ENCODE measurements at places on chromosomes 3 and 15.
A peak's percentile ranks its signal among the peaks of the same experiment; 100 is the strongest.

- DNase-seq = no peak
Measured at GRCh38 chr3:71127844-71128243, 455.7 kb downstream of the FOXP1 start.

DNA sequence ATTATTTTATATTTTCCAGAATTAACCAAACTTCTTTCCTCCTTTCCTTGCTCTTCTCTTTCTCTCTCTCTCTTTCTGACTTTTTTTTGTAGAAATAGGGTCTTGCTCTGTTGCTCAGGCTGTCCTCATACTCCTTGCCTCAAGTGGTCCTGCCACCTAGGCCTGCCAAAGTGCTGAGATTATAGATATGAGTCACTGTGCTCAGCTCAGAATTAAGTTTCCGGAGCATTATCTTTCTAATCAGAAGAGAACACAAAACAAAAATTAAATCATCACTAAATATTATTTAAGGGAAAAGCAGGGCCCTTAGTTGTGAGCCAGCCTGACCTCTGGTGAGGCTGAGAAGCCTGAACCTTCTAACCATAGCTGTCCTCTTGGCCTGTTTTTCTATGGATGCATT, 168.2 kb downstream of the SOX2 start:
- no peak for DNase-seq

- no peak for DNase-seq
Measured at GRCh38 chr15:70159001-70159712, 61.4 kb upstream of the TLE3 start.

DNA sequence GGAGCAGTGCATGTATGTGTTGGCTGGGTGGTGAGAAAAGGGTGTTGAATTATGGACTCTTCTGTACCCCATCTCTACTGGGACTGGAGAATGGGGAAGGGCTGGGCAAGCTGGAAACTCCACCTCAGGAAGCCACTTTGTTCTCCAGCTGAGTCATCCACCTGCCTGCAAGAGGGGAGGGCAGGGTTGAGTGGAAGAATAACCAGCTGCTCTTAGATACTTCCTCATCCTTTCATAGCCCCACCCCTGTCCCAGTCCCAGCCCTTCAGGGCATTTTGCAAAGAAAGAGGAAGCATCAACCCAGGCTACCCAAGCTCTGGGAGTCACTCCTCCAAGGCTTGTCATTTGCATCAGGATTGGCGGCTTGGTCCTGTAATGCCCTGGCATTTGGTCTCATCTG, 33.1 kb downstream of the RAB11A start:
- no peak for DNase-seq

- no peak for DNase-seq
Measured at GRCh38 chr3:37132334-37132733, 42.0 kb downstream of the LRRFIP2 start.

DNA sequence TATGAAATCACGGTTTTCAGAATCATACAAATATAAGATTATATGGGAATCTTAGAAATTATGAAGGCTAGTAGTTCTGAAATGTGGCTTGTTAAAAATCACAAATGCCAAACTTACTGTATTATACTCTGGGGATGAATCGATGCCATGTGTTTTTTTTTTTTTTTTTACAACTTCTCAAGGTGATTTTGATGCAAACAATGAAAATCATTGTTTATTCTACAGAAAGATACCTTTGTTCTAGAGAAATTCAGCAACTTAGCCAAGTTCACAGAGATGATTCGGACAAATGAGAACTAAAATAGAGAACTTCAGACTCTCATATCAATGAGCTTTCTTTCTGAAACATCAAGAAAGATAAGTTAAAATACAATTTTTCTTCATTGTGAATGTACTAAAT, 92.0 kb downstream of the ZPLD1 start:
- no peak for DNase-seq

DNA sequence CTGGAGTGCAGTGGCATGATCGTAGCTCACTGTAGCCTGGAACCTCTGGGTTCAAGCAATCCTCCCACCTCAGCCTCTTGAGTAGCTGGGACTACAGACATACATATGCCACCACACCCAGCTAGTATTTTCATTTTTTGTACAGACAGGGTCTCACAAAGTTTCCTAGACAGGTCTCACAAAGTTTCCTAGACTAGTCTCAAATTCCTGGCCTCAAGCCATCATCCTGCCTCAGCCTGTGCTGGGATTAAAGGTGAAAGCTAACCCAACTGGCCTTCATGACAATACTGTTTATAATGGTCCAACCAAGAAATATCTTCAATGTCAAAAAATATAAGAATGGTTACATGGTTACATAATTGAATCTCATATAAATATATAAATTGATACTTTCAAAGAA, 24.0 kb downstream of the GPR176 start:
- no peak for DNase-seq

GRCh38 chr3:170012683-170013400, 25.0 kb upstream of the GPR160 start:
- no peak for DNase-seq

DNA sequence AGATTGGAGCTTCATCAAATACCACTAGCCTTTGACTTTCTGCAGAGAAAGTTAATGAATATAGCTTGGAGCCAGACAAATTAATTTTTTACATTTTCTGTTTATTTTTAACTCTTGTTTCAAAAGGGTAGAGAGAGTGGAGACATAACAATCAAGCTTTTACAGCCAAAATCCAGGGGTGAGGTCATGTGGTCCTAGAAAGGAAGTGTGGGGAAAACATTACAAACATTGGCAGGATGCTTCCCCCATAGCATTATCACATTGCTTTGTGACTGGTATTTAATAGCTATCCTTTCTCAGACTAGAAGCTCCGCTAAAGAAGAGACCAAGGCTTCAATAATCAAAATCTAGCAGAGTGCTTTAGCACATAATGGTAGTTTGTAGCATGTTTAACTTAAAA, 46.4 kb upstream of the PHLDB2 start:
- DNase-seq = no peak

- no peak for DNase-seq
Measured at GRCh38 chr3:126927846-126928245, 55.1 kb upstream of the PLXNA1 start.

DNA sequence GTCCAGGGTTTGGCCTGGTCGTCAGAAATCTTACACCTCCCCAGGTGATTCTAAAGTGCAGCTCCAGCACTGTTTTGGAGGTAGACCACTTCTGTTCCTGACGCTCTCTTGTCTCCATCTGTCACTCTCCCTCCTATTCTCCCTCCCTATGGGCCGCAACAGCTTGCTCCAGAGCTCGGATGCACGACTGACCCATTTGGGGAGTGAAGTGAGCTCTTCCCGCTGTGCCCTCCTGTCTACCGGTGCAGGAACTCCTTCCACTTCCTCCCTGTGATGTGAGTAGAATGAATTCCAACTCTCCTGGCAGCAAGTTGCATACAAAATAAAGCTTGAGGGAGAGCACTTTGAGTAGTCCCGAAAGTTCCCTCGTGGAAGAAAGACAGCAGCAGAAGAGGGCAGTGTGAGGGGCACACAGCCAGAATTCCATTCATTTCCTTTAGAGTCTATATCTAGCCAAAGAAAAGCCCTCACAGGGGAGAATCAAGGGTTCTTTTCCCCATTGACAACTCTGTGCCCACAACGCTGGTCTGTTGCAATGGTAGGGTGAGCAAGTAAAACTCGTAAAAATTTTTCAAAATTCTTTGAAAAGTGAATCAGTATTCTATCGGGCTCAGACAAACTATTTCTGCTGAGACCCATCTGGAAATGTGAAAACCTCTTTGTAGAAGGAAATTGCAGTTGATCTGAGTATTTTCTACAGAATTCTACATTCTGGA, 39.9 kb upstream of the BDH1 start:
- no peak for DNase-seq

DNA sequence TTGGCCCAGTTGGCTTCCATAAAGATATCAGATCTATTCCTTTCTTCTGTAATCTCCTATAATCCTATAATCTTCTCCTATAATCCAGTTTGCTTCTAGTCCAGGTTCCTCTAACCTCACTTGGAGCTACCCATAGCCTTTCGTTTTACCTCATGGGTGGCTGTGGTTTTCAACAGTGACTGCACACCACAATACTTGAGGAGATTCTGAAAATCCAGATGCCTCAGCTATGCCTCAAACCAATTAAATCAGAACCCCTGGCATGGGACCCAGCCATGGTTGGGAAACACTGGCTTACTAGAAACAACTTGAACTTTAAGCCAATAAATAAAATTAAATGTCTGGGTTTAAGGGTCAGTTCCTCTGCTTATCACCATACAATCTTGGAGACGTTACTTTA, 86.1 kb upstream of the NTRK3 start:
- DNase-seq = no peak

DNA sequence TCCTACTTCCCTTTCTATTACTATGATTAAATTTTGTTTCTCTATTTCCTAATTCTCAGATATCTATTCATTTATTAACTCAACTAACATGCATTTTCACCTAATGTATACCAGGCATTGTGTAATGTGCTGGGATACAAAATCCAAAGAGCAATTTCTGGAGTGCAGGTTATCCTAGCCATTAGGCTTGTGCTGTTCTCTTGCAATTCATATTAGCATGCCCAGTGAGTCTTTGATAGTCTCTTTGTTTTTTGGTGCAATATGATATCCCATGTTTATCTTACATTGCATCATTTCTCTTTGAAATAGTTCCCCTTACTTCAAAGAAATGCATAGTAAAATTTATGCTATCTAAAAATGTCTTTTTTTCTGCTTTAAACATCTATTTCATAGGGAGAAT, 13.9 kb upstream of the DPPA4 start:
- DNase-seq = no peak

DNA sequence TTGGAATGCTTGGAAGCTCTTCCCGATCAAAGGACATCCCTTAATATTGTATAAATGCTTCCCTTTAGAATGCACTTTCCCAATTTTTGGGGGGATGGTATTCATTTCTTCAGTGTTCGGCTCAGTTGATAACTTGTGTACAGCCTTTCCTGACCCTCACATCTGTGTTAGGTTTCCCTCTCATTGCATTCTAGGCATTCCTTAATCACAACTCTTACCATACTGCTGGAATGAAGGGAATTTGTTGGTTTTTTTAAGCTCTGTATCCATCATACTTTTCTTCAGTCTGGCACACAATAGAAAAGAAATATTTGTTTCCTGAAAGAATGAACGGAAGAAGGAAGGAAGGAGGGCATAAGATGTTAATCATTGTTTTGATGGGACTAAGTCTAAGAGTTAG, 119.5 kb downstream of the CHST2 start:
- no peak for DNase-seq

- DNase-seq = peak; percentile 2
Measured at GRCh38 chr15:25989327-25989726, 126.2 kb upstream of the ATP10A start.

- no peak for DNase-seq
Measured at GRCh38 chr15:42547918-42548248, 710 bp downstream of the LRRC57 start.

GRCh38 chr3:23668430-23668904, 137.3 kb upstream of the UBE2E1 start:
- DNase-seq = no peak

GRCh38 chr3:42092006-42092405, 849 bp downstream of the TRAK1 start:
- no peak for DNase-seq

DNA sequence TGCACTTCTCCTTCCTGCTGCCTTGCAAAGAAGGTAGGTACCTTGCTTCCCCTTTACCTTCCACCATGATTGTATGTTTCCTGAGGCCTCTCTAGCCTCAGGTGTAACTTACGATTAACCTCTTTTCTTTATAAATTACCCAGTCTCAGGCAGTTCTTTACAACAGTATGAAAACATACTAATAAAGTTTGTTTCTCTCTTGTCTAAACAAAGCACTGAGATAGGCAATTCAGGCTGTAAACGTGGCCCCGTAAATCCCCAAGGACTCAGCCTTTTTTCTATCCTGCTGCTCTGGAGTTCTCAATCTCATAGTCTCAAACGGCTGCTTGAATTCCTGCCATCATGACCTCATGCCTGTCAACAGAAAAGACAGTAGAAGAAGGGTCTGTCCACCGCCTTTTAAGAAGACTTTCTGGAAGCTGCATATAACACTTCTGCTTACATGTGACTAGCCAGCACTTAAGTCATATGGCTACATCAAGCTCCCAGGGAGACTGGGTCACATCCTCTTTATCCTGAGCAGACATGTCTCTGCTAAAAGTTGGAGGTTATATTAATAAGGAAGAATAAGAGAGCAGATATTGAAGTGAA, 257.8 kb downstream of the EBLN2 start:
- DNase-seq = no peak

DNA sequence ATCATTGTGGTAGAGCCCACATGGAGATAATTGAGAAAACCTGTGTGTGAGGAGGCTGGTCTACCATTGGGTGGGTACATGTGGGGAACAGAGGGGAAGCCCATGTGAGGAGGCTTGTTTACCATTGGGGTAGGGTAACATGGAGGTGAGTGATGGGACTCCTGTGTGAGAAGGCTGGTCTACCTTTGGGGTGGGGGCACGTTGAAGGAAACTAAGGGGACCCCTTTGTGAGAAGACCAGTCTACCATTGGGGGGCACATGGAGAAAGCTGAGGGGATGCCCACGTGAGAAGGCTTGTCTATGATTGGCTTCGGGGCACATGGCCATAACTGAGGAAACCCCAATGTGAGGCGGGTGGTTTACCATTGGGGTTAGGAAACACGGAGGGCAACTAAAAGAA, 158.5 kb downstream of the FBLN2 start:
- DNase-seq = no peak

DNA sequence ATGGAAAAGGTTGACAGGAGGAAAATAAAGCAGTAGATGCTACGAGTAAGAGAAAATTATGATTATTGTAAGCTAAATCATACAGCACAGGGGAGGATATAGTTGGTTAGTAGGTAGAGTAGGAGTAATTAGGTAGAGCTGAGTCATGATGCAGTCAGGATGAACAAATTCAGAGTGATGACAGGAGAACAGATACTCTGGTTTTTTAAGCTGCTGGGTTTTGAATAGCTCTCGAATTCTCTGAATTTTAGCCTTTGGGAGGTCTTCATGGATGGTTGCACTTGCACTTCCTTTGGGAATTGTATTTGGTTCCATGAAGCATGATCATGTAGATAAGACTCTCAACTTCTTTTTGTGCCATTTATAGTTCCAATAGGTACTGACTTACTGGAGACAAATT, 96.2 kb downstream of the ECT2 start:
- no peak for DNase-seq

DNA sequence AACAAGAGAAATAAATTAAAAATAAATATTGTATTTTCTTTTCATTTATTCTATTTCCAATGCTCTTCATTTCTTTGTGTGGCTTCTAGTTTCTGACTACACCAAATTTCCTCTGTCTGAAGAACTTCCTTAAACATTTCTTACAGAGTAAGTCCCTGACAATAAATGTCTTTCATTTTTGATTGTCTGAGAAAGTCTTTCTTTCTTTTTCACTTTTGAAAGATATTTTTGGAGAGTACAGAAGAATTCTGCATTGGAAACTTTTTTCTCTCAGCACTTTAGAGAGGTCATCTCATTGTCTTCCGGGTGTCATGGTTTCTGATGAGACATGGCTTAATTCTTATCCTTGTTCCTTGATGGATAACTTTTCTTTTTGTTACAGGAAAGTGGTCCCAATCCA, 119.6 kb downstream of the MOBP start:
- no peak for DNase-seq

GRCh38 chr3:59367150-59367549, 317.3 kb upstream of the CFAP20DC start:
- no peak for DNase-seq
